Type B pancreatic cell (in vitro differentiated cells): ENCODE measurements at places on chromosomes 3 and 15.
A peak's percentile ranks its signal among the peaks of the same experiment; 100 is the strongest.

DNA sequence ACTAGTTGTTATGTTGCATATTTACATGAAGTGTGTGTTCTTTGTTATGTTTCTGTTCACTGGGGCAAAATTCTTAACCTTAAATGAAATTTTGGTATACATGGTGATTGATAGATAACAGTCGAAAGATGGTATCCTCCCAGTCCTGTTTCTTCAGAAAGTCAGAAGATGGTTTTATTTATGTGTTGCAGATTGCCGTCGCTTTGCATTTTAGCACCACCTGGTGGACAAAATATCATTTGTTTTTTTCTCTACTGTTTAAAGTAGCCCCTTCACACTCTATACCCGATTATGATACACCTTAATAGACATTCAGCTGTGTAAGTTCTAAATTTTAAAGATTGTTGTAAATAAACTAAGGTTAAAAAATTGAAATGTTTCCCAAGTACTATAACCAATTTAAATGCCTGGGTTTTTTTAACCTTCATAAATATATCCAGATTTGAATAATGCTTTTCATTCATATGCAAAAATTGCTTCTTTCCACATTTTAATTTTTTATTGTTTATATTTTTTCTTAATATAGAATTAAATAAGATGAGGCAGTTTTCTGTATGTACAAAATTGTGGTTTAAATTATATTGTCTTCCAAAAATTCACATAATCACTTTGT is 152.2 kb downstream of the ALCAM start:
- H3K27ac ChIP-seq, result no peak overlapping the region
- no peak overlapping the region for H3K4me3 ChIP-seq
- no peaks in the 10 kb centered on the region for H3K27me3 ChIP-seq

GRCh38 chr3:149473357-149474249 is 894 bp upstream of the TM4SF4 start:
- H3K36me3 ChIP-seq, result no peaks in the 10 kb centered on the region
- H3K4me3 ChIP-seq, result peak overlapping the region; percentile 37
- DNase-seq, result no peak
- no peaks in the 10 kb centered on the region for H3K27me3 ChIP-seq

- H3K27ac ChIP-seq, result no peak overlapping the region
- H3K4me3 ChIP-seq, result no peak overlapping the region
- no peaks in the 10 kb centered on the region for H3K36me3 ChIP-seq
These were observed 176.6 kb downstream of the VGLL3 start for GRCh38 chr3:86814321-86814720.

- H3K27me3 ChIP-seq, result no peaks in the 10 kb centered on the region
- H3K4me3 ChIP-seq, result no peak overlapping the region
- no peak for DNase-seq
- H3K36me3 ChIP-seq, result peaks cover 29% of the 10 kb centered on the region
- H3K4me1 ChIP-seq, result peaks cover 14% of the 10 kb centered on the region
These were observed 26.9 kb downstream of the PHC3 start for GRCh38 chr3:170154569-170155143.

- no peak for DNase-seq
- H3K36me3 ChIP-seq, result no peaks in the 10 kb centered on the region
- no peak overlapping the region for H3K27ac ChIP-seq
- H3K4me1 ChIP-seq, result no peaks in the 10 kb centered on the region
These were observed 467.4 kb downstream of the EPHB1 start for GRCh38 chr3:135262441-135262840.

DNA sequence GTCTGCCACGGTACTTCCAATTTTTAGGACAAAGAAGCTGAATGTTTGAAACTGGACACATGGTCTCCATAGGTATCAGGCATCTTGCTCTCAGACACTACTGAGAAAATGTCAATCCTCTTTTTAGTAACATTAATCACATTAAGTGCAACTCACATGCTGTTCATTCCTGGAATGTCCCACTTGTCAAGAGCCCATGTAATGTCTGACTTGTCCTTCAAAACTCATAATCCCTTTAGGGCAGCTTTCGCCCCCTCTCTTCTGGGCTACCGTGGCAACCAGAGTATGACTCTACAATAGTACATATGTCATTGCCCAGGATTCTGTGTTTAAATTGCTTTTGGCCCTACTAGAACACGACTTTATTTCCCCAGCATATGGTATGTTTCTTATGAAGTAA is 12.3 kb downstream of the NUDT16 start:
- no peaks in the 10 kb centered on the region for H3K27me3 ChIP-seq
- no peak for DNase-seq
- no peaks in the 10 kb centered on the region for H3K4me1 ChIP-seq
- H3K36me3 ChIP-seq, result no peaks in the 10 kb centered on the region
- H3K4me3 ChIP-seq, result no peak overlapping the region

GRCh38 chr3:133799794-133800585 is 5.6 kb upstream of the SRPRB start:
- peaks cover 1% of the 10 kb centered on the region for H3K4me1 ChIP-seq
- no peaks in the 10 kb centered on the region for H3K36me3 ChIP-seq
- H3K27ac ChIP-seq, result no peak overlapping the region
- no peak for DNase-seq

- no peak overlapping the region for H3K4me3 ChIP-seq
- H3K36me3 ChIP-seq, result no peaks in the 10 kb centered on the region
- peaks cover 11% of the 10 kb centered on the region for H3K4me1 ChIP-seq
- H3K27ac ChIP-seq, result no peak overlapping the region
- no peak for DNase-seq
These were observed 95.7 kb downstream of the NEDD4 start for GRCh38 chr15:55897560-55898336.

GRCh38 chr3:37935290-37935668 is 55.3 kb upstream of the VILL start:
- DNase-seq, result no peak
- H3K27me3 ChIP-seq, result no peaks in the 10 kb centered on the region
- peak overlapping the region; percentile 24 for H3K4me3 ChIP-seq
- H3K4me1 ChIP-seq, result peaks cover 55% of the 10 kb centered on the region
- H3K27ac ChIP-seq, result peak overlapping the region; percentile 87

- H3K4me3 ChIP-seq, result no peak overlapping the region
- H3K36me3 ChIP-seq, result no peaks in the 10 kb centered on the region
- H3K27ac ChIP-seq, result no peak overlapping the region
- H3K27me3 ChIP-seq, result no peaks in the 10 kb centered on the region
These were observed 668.7 kb downstream of the OTOL1 start for GRCh38 chr3:162165346-162165745.

GRCh38 chr3:11413071-11413470 is 140.9 kb downstream of the ATG7 start:
- no peak overlapping the region for H3K27ac ChIP-seq
- H3K4me1 ChIP-seq, result peaks cover 5% of the 10 kb centered on the region
- H3K36me3 ChIP-seq, result peaks cover 28% of the 10 kb centered on the region
- H3K4me3 ChIP-seq, result no peak overlapping the region
- no peaks in the 10 kb centered on the region for H3K27me3 ChIP-seq

GRCh38 chr15:71780115-71780976 is 30.0 kb upstream of the NR2E3 start:
- peaks cover 7% of the 10 kb centered on the region for H3K4me1 ChIP-seq
- H3K36me3 ChIP-seq, result no peaks in the 10 kb centered on the region
- H3K4me3 ChIP-seq, result no peak overlapping the region
- DNase-seq, result peak; percentile 36

DNA sequence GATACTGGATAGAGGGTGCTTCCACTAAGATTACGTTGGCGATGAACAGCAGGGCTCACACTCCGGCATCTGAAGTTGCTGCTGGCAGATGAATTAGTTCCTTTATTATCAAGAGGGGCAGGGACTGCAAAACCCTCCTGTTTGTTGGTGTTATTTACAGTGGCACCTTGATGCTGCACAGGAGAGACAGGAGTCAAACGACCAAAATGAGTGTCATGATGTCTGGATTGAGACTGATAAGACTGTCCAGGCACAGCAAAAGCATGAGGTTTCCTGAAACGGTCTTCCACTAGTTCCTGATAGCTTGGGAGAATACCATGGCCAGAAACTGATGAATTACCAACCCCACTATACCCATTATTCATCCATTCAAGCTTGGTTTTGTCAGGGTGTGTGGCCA is 100.8 kb upstream of the NEDD4 start:
- H3K27me3 ChIP-seq, result no peaks in the 10 kb centered on the region
- H3K27ac ChIP-seq, result no peak overlapping the region
- H3K4me3 ChIP-seq, result no peak overlapping the region

- H3K27ac ChIP-seq, result no peak overlapping the region
- peaks cover 9% of the 10 kb centered on the region for H3K27me3 ChIP-seq
- H3K36me3 ChIP-seq, result peaks cover 3% of the 10 kb centered on the region
- DNase-seq, result no peak
- H3K4me3 ChIP-seq, result no peak overlapping the region
These were observed 164.5 kb downstream of the WNT5A start for GRCh38 chr3:55322638-55323037.

DNA sequence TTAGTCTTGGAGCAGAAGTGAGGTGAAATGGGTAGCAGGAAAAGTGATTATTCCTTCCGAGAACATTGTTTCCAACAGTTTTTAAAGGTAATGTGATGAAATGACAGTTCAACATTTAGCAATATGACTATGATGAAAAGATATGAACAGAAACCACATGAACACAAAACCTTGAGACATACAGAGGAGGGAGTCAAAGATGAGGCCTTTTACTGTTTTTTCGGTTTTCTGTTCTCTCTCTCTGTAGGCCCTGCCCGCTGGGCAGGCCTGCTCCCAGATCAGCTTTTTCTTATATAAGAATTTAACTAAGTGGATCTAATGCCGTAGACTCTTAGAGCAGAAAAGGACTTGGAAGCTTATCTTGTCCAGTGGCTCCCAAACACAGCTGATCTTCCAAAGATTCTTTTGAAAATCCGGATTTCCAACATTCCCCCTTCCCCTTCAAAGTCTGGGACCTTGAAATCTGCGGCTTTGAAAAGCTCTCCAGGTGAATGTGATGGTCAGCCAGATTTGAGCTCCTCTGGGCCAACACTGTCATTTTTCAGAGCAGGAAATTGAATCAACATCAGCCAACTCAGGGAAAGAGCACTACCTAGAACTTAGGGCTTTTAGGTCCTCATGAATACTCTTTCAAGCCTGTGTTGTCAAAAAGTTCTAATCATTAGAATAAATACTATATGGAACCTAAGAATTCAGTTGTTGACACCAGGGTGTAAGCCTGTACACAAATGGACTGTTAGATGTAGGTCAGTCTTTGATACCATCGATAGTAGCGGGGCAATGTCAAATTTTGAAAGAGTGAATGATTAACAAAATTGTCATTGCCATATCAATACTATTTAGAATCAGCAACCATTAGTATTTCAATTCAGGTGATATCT is 372.7 kb downstream of the SHQ1 start:
- DNase-seq, result no peak
- no peaks in the 10 kb centered on the region for H3K36me3 ChIP-seq

DNA sequence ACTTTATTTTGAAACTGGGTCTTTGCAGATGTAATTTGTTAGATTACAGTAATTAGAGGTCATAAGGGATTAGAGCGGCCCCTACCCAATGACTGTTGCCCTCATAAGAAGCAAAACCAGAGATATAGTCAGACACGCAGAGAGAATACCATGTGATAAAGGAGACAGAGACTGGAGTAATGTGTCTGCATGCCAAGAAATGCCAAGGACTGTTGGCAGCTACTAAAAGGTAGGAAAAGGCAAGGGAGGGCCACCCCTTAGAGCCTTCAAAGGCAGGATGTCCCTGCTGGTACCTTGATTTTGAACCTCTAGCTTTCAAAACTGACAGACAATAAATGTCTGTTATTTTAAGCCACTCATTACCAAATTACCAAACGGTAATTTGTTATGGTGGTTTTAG is 548.2 kb downstream of the FHIT start:
- DNase-seq, result no peak
- no peaks in the 10 kb centered on the region for H3K36me3 ChIP-seq
- H3K4me3 ChIP-seq, result no peak overlapping the region
- H3K4me1 ChIP-seq, result peaks cover 34% of the 10 kb centered on the region

DNA sequence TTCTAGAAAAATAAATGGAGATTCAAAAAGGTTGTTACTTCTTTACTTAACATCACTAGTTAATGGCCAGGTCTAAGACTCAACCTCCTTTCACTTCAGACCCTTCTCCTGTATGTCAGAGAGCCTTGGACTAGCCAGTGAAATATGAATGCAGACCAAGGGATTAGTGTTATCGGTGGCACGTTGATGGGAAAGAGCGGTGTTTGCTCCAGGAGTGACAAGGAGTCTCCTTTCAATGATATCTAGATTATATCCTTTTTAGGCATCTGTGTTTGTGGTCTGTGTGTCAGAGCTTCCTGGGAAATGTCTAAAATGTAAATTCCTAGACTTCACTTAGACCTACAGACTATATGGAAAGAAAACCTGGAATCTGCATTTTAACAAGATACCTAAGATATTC is 658.0 kb upstream of the KCNMB2 start:
- DNase-seq, result no peak
- H3K36me3 ChIP-seq, result no peaks in the 10 kb centered on the region
- H3K27me3 ChIP-seq, result no peaks in the 10 kb centered on the region
- peak overlapping the region; percentile 43 for H3K27ac ChIP-seq

DNA sequence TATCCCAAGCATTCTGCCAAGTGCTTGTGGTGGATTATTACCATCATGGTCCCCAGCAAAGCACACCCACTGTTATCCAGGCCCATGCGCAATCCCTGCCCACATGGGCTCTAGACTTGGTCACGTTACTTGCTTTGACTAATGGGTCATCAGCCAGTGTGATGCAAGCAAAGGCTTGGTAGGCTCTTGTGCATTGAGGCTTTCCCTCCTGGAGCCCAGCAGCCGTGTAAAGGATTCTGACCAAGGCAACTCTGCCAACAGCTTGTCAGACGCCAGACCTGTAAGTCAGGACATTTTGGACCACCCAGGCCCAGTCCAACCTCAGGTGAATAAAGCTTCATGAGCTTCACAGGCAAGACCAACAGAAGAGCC is 93.9 kb downstream of the ABHD5 start:
- no peak for DNase-seq
- H3K27me3 ChIP-seq, result peaks cover 24% of the 10 kb centered on the region

- no peaks in the 10 kb centered on the region for H3K36me3 ChIP-seq
- peak overlapping the region; percentile 98 for H3K4me3 ChIP-seq
- peaks cover 18% of the 10 kb centered on the region for H3K4me1 ChIP-seq
- no peak for DNase-seq
- peak overlapping the region; percentile 99 for H3K27ac ChIP-seq
- H3K27me3 ChIP-seq, result no peaks in the 10 kb centered on the region
These were observed 1.6 kb upstream of the HYAL3 start for GRCh38 chr3:50300681-50301254.

DNA sequence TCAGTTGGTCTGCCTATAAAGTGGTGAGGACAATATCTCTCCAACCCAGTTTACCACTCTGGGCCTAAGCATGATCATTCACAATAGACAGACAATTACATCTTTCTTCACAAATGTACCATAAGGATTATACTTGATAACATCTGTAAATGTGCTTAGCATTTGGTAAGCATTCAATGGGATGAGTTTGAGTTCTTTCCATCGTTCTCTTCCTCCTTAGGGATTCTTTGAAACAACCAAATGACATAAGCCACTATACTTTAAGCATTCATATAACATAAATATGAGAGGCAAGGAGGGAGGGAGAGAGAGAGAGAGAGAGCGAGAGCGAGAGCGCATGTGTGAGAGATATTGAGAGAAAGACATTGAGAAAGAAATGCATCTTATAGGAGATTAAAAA is 303.3 kb upstream of the CBLB start:
- no peak overlapping the region for H3K27ac ChIP-seq
- H3K27me3 ChIP-seq, result no peaks in the 10 kb centered on the region
- no peak for DNase-seq
- no peaks in the 10 kb centered on the region for H3K36me3 ChIP-seq
- H3K4me3 ChIP-seq, result no peak overlapping the region
